ENCODE measurements at places on chromosomes 7 and 10.

GRCh38 chr7:108448584-108449505 is 7.4 kb downstream of the NRCAM start:
- no peak for DNase-seq

DNA sequence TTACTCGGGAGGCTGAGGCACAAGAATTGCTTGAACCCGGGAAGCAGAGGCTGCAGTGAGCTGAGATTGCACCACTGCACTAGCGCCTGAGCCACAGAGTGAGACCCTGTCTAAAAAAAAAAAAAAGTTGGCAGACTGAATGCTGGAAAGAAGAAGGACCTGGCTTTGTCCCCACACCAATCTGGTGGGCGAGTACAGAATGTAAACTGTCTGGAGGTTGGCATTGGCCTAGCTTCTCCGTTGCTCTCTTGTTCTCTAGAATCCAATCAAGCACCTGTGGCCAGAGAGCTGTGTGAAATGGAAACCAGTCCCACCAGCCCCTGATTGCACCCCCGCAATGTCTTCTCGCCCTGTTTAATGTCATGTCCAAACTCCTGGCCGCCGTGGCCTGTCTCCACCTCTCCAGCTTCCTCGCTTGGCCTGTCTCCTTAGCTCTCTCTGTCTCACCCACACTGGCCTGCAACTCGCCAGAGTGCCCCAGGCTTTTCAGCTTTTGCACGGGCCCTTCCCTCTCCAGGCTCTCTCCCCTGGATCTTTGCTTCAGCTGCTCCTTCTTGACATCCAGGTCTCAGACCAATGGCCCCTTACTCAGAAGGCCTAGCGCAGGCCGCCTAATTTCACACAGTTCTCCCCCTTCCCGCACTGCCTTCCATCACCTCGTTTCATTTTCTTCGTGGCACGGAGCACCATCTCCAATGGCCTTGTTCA is 670 bp upstream of the AGK start:
- DNase-seq, result peak; percentile 7

DNA sequence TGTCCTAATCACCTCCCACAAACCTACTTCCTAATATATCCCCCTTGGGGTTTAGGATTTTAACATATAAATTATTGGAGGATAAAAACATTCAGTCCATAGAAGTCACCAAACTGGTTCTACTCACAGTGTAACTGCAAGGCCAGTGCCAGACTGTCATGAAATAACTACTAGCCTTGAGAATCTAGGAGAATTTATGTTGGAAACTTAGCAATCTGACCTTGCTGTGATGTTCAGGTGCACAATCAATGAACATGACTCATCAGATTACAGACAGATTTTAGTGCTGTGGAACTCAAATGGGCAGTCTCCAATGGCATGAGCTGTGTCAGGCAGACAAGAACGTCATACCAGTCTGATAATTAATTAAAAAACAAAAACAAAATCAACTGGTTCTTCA is 571.4 kb upstream of the IGFBP3 start:
- no peak for DNase-seq

DNA sequence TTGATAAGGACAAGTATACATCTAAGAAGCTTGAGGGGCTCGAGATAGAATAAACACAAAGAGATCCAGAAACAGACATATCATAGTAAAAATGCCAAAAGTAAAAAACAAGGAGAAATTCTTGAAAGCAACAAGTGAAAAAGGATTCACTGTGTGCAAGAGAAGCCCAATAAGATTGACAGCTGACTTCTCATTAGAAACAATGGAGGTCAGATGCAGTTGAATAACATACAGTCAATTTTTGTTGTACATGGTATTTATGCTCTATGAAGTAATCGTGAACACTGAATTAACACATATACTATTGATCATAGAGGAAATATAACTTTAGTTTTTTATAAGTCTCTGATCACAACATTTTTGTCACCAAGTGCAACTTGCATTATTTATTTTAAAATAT is 982.8 kb upstream of the SORCS1 start:
- no peak for DNase-seq

- no peak for DNase-seq
Observed at GRCh38 chr7:93432130-93432529, 142.4 kb downstream of the CALCR start.

GRCh38 chr7:44347546-44348114 is 22.2 kb upstream of the CAMK2B start:
- DNase-seq, result no peak

GRCh38 chr10:77299320-77299719 is 338.3 kb downstream of the KCNMA1 start:
- DNase-seq, result no peak

- DNase-seq, result no peak
Observed at GRCh38 chr10:7015457-7015856, 395.4 kb downstream of the SFMBT2 start.

DNA sequence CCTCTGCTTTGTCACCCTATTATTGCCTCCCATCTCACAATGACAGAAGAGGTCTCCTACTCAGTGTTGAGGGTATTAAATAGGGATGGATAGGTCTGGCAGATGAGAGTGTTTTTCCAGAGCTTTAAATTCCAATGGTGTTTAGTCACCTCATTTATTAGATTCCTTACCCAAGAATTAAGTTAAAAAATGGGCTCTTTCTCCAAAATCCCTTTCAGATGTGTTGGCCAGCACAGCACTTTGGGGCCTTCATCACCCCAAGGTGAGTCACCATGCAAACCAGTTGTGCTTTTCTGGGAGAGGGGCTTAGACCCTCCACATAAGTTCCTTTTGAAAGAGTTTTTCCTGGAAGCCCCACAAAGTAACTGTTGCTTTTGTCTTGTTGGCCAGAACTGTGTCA is 78.4 kb downstream of the CYP26A1 start:
- no peak for DNase-seq

GRCh38 chr10:60917331-60918280 is 26.4 kb downstream of the RHOBTB1 start:
- no peak for DNase-seq

- no peak for DNase-seq
Observed at GRCh38 chr10:3364768-3365480, 192.3 kb upstream of the PITRM1 start.

DNA sequence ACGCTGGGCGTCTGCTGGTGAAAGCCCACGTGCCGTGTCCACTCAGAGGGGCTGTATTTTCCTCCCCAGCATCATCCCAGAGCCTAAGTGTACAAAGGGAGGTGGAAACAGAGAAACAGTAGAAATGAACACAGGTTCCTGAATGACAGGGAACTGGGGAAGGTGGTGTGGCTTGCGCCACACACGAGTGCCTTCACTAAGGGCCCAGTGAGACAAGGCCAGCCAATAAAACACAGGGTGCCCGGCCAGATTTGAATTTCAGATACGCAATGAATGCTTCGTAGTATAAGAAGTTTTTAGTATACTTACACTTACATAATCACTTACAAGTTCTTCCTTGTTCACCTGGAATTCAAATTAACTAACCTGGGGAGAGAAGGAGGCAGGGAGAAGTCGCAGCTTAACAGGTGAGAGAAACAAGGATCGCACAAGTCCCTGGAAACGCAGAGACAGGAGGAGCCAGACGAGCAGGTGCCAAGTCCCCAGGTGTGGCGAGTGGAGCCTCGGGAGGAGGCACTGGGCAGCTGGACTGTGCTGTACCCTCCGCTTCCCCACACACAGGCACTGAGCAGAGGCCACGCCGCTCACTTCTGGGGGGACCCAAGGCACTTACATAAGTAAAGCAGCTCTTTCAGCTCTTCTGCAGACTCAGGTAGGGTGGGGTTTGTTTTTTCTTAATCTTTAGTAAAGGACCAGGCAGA is 105.2 kb upstream of the MGMT start:
- no peak for DNase-seq

GRCh38 chr10:129272176-129272575 is 194.9 kb upstream of the MGMT start:
- DNase-seq, result no peak

DNA sequence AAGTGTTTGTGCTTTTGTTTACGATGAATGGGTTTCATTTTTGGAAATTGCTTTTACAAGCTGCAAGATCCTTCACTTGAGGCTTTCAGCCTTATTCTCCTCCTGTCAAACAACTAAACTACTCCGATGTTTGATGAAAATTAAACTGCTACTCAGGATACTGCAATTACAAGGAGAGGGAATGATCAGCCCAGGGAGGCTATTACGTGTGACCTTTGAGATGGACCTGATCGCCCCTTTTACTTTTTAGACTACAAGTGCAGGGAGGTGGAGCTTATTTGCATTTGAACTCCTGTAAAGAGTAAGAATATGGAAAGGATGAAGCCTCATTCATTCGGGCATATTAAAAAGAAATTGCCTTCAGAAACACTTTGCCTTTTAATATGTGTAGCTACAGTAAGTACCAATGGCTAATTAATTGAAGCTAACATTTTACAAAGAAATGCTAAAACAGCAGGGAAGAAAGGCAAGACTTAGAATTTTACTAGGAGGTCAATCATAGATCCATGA is 219.1 kb downstream of the PHTF2 start:
- DNase-seq, result no peak
